ENCODE measurements at places on chromosomes 3 and 15. TPM values are rescaled to one million over a fixed set of nuclear protein-coding genes. Genes with fewer than 3 reads are reported as not detected.
A peak's percentile ranks its signal among the peaks of the same experiment; 100 is the strongest.

The CFAP92 gene
- under 0.01 TPM for total RNA-seq

The SYNPR gene
- 1.4 TPM for total RNA-seq

DNA sequence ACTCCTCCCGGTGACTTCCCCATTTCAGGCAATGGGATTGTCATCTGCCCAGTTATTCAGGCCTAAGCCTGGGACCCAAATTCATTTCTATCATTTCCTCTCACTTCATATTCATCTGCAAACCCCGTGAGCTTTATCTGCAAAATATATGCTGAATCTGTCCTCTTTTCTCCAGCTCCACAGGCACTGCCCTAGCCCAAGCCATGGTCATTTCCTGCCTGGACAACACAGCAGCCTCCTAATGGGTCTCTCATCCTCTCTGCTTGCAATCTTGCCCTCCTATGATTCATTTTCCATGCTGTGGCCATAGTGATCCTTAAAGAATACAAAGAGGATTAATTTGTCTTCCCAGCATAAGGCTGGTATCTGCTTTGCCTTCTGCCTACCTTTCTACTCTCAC is 6.1 kb downstream of the RBP2 start:
- no peak overlapping the region for H3K27ac ChIP-seq
- H3K4me3 ChIP-seq, result no peak overlapping the region

- no peak for DNase-seq
- H3K27me3 ChIP-seq, result no peaks in the 10 kb centered on the region
- no peak overlapping the region for H3K4me3 ChIP-seq
Observed at GRCh38 chr15:90837094-90837493, 31.3 kb upstream of the FURIN start.

GRCh38 chr3:57331078-57331610 is 38.7 kb upstream of the ASB14 start:
- no peaks in the 10 kb centered on the region for H3K36me3 ChIP-seq
- H3K4me3 ChIP-seq, result no peak overlapping the region
- H3K27ac ChIP-seq, result no peak overlapping the region
- no peak for DNase-seq
- no peaks in the 10 kb centered on the region for H3K27me3 ChIP-seq

GRCh38 chr15:63372753-63373152 is 8.9 kb downstream of the CA12 start:
- H3K4me1 ChIP-seq, result peaks cover 29% of the 10 kb centered on the region
- no peaks in the 10 kb centered on the region for H3K27me3 ChIP-seq
- no peak overlapping the region for H3K27ac ChIP-seq
- no peak overlapping the region for H3K4me3 ChIP-seq
- no peaks in the 10 kb centered on the region for H3K36me3 ChIP-seq
- peak; percentile 46 for DNase-seq

DNA sequence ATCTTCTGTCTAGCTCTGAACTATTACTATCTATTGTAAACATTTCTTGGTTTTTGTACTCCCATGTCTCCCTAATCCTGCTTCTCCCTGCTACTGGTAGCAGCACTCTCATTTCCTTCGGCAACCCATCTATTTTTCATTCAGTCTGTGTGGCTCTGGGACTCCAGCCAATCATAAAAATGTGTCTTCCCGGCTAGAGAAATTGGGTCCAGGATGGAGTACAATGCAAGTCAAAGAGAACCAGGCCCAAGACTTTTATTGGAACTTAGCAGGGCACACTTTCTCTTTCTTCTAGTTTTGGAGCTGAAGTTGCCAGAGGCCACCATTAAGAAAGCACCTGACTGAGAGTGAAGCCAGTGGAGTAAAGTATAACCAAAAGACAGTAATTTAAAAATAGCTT is 22.8 kb upstream of the ARHGEF26 start:
- H3K27ac ChIP-seq, result no peak overlapping the region
- H3K4me1 ChIP-seq, result no peaks in the 10 kb centered on the region
- H3K27me3 ChIP-seq, result no peaks in the 10 kb centered on the region
- H3K36me3 ChIP-seq, result no peaks in the 10 kb centered on the region
- no peak overlapping the region for H3K4me3 ChIP-seq
- DNase-seq, result no peak

GRCh38 chr15:49088996-49089395 is 42.8 kb upstream of the SECISBP2L start:
- H3K36me3 ChIP-seq, result no peaks in the 10 kb centered on the region
- H3K27me3 ChIP-seq, result no peaks in the 10 kb centered on the region
- no peak overlapping the region for H3K27ac ChIP-seq
- no peaks in the 10 kb centered on the region for H3K4me1 ChIP-seq
- H3K4me3 ChIP-seq, result no peak overlapping the region

Measured in sigmoid colon (tissue), 7 donors.